ENCODE measurements at places on chromosomes 2 and 18. TPM values are rescaled to one million over a fixed set of nuclear protein-coding genes. Genes with fewer than 3 reads are reported as not detected.

DNA sequence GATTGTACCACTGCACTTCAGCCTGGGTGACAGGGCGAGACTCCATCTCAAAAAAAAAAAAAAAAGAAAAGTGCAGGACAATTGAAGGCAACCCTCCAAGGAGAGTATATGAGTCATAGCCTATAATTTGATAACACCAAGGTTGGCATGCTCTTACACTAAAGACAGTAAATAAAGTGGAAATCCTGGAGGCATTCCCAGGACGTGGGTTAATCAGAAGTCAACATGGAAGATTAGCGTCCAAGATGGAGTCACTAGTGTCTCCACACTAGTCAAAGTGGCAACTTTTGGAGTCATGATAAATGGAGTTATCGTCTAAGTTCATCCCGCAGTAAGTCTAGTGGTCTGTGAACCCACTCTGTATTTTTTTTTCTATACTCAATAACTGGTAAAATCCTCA, 21.2 kb upstream of the UGGT1 start:
- H3K36me3 ChIP-seq: no peaks in the 10 kb centered on the region
- no peak overlapping the region for H3K27ac ChIP-seq
- no peak overlapping the region for H3K4me3 ChIP-seq
- H3K27me3 ChIP-seq: no peaks in the 10 kb centered on the region

DNA sequence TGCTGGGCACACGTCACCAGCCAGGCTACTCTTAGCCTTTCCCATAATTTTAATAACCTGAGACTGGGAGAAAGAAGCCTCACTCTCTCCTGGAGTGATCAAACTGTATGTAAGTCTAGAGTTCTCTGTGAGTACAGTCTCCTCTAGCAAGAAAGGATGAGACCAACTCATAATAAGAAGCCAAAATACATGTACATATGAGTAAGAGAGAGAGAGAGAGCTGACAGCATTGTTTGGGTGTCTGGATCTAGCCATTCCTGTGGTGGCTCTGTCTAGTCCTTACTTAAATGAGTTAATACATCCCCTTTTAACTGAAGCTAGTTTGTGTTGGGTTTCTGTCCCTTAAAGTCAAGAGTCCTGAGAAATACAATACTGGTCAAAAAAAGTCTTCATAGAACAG, 26.0 kb upstream of the ANXA4 start:
- DNase-seq: no peak
- H3K4me3 ChIP-seq: no peak overlapping the region
- no peak overlapping the region for H3K27ac ChIP-seq
- H3K4me1 ChIP-seq: peaks cover 4% of the 10 kb centered on the region
- no peaks in the 10 kb centered on the region for H3K27me3 ChIP-seq

GRCh38 chr18:9029131-9029530, 73.4 kb upstream of the NDUFV2 start:
- no peaks in the 10 kb centered on the region for H3K4me1 ChIP-seq
- DNase-seq: no peak
- no peak overlapping the region for H3K27ac ChIP-seq
- H3K27me3 ChIP-seq: no peaks in the 10 kb centered on the region
- H3K4me3 ChIP-seq: no peak overlapping the region
- H3K36me3 ChIP-seq: no peaks in the 10 kb centered on the region

GRCh38 chr2:212538305-212539071, at the start of gene ERBB4:
Gene ERBB4, minus strand, starts transcription at chr2:212538802. Its CDS starts 272 bp downstream, at chr2:212538530.
- H3K36me3 ChIP-seq: no peaks in the 10 kb centered on the region
- peak; percentile 14 for DNase-seq
- H3K4me3 ChIP-seq: peak within 1 kb of the TSS; percentile 73
- H3K27ac ChIP-seq: peak within 1 kb of the TSS; percentile 74
- no peaks in the 10 kb centered on the region for H3K4me1 ChIP-seq

DNA sequence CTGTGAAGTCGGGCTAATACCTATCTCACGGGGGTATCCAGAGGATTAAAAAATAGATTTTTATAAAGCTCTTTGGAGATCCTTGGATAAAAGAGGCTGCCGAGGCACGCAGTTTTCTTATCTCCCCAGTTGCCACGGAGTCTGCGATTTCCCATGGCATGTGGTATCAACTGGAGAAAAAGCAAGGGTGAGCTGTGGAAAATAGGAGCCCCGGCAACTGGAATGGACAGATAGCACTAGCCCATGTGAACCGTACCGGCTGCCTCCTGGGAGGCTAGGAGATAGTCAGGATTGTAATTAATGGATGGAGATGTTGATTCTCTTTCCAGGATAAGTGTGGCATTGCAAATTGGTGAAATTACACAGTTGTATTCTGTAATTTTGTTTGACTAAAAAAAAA, 407.6 kb upstream of the KCNH7 start:
- no peaks in the 10 kb centered on the region for H3K27me3 ChIP-seq
- H3K4me1 ChIP-seq: no peaks in the 10 kb centered on the region
- no peak for DNase-seq
- H3K4me3 ChIP-seq: no peak overlapping the region
- no peak overlapping the region for H3K27ac ChIP-seq
- no peaks in the 10 kb centered on the region for H3K36me3 ChIP-seq

GRCh38 chr2:236402033-236402790, 138.0 kb upstream of the ASB18 start:
- no peaks in the 10 kb centered on the region for H3K27me3 ChIP-seq
- no peaks in the 10 kb centered on the region for H3K36me3 ChIP-seq
- H3K4me1 ChIP-seq: no peaks in the 10 kb centered on the region
- H3K4me3 ChIP-seq: no peak overlapping the region
- DNase-seq: no peak

DNA sequence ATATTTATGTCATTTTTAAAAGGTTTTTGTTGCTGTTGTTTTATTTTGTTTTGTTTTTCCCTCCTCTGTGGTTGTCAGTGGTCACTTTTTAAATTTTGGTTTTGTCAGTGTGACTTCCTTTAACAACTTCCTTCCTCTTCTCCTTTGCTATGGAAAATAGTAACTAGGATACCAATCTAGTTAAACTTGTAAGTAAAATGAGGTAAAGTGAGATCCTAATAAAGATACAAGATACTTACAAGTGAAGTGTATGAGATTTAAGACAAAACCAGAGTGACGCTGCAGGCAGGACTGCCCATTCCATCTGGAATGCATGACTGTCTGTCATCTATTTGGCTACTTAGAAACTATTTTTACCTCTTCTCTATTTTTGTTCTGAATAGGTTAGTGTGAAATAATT, 30.6 kb upstream of the CREB1 start:
- H3K36me3 ChIP-seq: no peaks in the 10 kb centered on the region
- peaks cover 31% of the 10 kb centered on the region for H3K4me1 ChIP-seq
- H3K4me3 ChIP-seq: no peak overlapping the region
- H3K27me3 ChIP-seq: no peaks in the 10 kb centered on the region
- peak overlapping the region; percentile 32 for H3K27ac ChIP-seq

DNA sequence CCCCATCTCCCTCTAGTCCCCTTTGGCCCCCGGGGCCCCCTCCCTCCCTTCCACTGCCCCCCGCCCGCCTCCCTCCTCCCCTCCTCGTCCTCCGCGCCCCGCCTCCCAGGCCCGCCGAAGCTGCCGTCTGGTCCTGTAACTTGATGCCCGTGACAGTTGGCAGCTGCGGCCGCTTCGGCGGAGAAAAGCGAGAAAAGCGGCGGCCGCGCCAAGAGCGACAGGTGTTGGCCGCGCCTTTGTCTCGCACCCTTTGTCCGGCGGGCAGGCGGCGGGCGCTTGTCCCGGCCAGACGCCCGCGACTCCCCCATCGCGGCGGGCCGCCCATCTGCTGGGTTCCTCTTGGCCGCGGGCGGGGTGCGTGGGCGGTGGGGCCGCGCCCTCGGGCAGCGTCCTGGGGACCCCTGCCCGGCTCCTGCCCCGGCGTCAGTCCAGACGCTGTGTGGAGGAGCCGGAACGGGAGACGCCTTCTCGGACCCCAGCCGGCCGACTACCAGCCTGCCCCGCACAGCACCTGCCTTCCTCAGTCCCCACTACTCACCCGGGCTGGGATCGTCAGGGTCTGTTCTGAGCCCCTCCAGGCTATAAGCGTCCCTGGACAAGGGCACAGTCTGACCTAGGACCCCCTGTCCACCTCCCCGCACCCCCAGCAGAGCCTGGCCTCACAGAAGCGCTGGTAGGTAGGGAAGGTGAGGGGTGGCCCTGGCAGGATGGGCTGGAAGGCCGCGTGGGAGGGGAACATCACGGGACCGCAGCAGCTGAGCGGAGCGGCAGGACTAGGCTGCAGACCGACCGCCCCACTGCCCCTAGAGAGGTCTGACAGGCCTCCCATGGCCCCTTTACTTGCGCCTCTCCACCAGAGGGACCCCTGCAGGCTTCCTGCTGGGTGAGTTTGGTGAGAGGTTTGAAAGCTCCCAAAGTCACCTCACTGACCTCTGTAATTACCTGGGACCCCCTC, 1.2 kb upstream of the HES6 start:
- H3K4me1 ChIP-seq: peaks cover 9% of the 10 kb centered on the region
- peak; percentile 78 for DNase-seq
- peak overlapping the region; percentile 72 for H3K4me3 ChIP-seq

DNA sequence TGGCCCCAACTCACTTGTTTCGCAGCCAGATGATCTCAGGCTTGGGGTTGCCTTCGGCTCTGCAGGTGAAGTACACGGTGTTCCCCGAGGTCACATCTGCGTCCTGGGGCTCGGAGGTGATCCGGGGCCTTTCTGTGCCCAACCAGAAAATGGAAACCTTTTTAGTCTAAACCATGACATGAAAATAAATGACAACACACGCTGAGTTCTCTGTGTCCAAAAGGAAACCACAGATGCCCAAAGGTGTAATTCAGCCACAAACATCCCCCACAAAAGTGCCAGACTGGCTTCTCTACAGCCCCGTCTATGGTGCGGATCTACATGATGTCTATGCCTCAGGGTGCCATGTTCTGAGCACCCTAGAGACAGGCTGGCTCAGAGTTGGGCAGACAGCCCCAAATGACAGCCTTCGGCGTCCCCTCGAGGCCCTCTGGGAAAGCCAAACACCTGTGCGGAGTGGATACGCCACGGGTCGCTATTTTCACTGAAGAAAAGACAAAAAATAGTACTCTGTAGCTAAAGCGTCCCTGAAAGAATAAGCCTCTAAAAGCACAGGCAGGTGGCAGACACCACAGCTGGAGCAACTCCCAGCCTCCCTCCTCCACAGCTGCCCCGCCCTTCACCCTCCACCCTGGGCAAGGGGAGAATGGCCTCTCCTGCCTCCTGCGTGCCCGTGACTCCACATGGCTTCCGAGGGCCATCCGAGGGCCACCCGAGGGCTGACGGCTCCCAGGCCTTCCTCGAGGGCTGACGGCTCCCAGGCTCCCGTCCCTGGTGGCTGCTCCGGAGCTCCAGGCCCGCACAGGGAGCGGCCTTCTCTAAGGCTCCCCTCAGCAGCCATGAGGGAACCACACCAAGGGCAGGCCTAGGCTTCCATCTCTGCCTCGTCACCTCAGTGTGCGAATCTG, 67.1 kb downstream of the PXDN start:
- no peaks in the 10 kb centered on the region for H3K27me3 ChIP-seq
- DNase-seq: no peak
- no peak overlapping the region for H3K27ac ChIP-seq
- peaks cover 79% of the 10 kb centered on the region for H3K36me3 ChIP-seq

DNA sequence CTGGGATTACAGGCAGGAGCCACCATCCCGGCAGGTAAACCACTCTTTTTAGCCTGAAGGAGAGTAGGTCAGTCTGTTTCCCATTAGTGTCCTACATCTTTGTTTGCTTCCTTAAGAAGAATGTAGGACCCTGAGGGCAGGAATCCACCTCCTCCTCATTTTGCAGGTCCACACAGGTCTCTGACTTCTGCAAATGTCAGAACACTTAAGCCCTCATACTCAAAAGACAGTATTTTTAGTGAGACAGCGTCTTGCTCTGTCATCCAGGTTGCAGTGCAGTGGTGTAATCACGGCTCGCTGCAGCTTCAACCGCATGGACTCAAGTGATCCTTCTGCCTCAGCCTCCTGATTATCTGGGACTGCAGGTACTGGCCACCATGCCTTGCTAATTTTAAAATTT, 9.3 kb downstream of the PSTPIP2 start:
- H3K27me3 ChIP-seq: no peaks in the 10 kb centered on the region
- DNase-seq: no peak
- H3K36me3 ChIP-seq: no peaks in the 10 kb centered on the region
- H3K4me3 ChIP-seq: no peak overlapping the region
- peaks cover 30% of the 10 kb centered on the region for H3K4me1 ChIP-seq

DNA sequence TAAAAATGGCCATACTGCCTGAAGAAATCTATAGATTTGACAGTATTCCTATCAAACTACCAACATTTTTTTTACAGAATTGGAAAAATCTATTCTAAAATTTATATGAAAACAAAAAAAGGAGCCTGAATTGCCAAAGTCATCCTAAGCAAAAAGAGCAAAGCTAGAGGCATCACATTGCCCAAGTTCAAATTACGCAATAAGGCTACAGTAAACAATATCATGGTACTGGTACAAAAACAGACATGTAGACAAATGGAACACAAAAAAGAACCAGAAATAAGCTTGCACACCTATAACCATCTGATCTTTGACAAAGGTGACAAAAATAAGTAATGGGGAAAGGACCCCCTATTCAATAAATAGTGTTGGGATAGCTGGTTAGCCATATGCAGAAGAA, 50.2 kb upstream of the THSD7B start:
- H3K4me3 ChIP-seq: no peak overlapping the region
- H3K4me1 ChIP-seq: no peaks in the 10 kb centered on the region
- H3K27ac ChIP-seq: no peak overlapping the region
- H3K27me3 ChIP-seq: no peaks in the 10 kb centered on the region
- H3K36me3 ChIP-seq: no peaks in the 10 kb centered on the region
- DNase-seq: no peak

DNA sequence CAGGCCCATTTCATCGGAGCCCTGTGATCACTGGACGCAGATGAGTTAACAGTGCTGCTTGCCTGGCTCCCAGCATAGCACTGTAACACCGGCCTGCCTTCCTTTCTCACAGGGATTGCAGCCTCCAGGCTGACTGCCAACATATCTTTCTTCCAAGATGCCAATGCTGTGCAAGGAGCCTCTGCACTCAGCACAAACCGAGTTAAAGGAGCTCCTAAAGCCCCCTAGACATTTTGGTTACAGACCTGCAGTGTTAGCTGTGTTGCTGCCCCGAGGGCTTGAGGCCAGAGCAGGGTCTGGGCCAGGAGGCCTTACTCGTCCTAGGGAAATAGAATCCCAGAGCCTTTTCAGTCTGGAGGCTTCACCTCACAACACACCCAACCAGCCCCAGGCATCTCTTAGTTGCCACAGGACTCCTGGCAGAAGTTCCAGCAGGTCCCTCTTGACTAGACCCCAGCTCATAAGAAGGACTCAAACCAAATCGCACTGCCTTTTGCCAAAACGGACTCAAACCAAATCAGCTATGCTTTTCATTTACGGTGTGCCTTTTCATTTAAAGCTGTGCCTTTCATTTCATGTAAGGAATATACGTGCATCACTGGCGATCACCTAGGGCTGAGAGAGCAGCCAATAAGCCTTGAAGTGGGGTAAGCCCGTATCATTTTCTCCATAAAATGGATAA, 58.4 kb upstream of the EML4 start:
- no peak overlapping the region for H3K27ac ChIP-seq
- DNase-seq: no peak
- H3K27me3 ChIP-seq: no peaks in the 10 kb centered on the region
- H3K4me3 ChIP-seq: no peak overlapping the region
- H3K36me3 ChIP-seq: no peaks in the 10 kb centered on the region
- no peaks in the 10 kb centered on the region for H3K4me1 ChIP-seq

FSHR gene
- 0.42 TPM for total RNA-seq

UGT1A3 gene
- total RNA-seq: not detected

TMEM247 gene
- total RNA-seq: not detected

SCLY gene
- 13.0 TPM for total RNA-seq
